Ureter (tissue), 1 donor: ENCODE measurements at places on chromosomes 2 and 18. TPM values are rescaled to one million over a fixed set of nuclear protein-coding genes. Genes with fewer than 3 reads are reported as not detected.

- DNase-seq: no peak
Measured at GRCh38 chr18:5302606-5303005, 7.1 kb upstream of the ZBTB14 start.

The REEP1 gene
- 15.5 TPM for total RNA-seq

DNA sequence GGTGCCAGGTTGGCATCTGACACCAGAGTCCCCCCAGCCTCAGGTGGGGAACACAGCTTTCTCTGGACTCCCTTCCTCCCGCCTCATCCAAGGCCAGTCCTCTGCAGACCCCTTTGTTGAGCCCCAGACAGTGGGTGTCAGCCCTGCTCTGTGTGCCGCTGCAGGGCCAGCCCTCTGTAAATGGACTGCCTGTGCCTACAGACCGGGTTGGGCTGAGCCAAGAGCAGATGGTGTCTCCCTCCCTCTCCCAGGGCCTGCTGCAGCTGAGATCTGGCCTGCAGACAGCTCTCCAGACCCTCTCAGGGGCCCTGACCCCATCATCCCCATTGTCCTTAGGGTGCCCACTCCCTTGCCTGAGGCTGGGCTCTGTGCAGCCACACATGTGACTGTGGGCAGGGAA is 160.8 kb downstream of the KLHL29 start:
- no peak for DNase-seq

The PAX3 gene
- total RNA-seq: not detected

DNA sequence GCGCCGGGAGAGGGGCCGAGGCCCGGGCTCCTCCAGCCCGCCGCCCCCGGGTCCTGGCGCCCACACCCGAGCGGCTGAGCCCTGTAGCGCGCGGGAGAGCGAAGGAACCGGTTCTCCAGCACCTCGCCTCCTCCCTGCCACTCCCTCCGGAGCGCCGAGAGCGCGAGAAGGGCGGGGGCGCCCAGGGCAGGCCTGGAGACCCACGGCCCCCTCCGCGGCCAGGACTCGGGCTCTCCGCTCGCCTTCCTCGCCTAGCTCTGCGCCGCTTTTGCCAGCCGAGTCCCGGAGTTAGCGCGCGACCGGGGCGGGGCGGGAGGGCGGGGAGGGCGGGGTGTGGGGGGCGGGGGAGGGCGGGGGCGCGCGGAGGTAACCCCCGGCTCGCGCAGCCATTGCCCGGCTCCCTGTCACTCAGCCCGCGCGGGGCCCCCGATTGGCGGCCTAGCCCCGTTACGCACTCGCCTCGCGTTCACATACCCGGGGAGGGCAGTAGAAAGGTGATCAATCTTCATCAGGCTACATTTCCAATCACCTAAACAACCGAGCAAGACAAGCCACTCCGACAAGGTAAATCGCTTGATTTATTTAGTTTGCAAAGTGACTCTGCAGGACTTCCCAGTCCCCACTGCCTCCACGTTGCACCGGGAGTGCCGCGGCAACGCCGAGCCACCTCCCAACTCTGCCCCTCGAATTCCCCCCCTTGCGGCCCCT is at the start of gene OTX1:
Gene OTX1, plus strand, starts transcription at position 497 of the 708 bp plus-strand sequence. CDS start 2,161 bp downstream, outside the sequence.
- DNase-seq: peak; percentile 54

DNA sequence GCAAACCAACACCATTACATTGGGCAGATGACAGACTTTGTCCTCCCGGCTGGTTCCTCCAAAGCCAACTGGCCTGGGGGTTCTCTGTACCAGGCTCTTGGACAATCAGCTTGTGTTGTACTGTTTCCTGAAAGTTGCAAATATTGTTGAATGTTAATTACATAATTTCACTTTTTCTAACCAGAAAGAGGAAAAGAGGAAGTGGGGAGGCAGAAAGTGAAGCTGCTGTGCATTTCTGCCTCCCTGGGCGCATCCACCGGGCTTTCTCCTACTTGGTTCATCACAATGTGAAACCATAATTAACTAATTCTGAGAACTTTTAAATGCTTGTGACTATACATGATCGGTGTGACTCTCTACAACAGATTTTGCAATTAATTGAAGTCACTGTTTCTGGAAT is 10.1 kb downstream of the TWIST2 start:
- DNase-seq: no peak

DNA sequence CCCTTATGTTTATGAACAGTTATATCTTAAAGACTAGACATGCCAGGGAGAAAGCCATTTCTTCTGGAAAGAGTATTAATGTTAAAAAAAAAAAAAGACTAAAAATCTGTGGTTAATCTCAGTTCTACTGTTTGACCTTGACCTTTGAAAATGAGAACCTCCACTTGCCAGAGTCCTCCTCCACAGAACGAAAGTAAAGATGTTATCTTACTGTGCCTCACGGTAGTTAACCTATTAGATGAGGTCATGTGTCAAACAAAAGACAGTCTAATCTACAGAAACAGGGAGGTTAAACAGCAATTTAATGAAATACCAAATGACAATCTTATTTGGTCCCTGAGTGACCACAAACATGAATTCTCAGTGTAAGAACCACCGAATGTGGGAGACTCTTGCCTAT is 51.2 kb downstream of the SLC14A2 start:
- no peak for DNase-seq

GRCh38 chr2:112962308-112963175 is 15.3 kb upstream of the IL36G start:
- DNase-seq: no peak

The CCBE1 gene
- total RNA-seq: 1.8 TPM

- no peak for DNase-seq
Measured at GRCh38 chr2:69964353-69964841, 3.0 kb upstream of the ASPRV1 start.

- no peak for DNase-seq
Measured at GRCh38 chr18:79617511-79618500, 61.8 kb upstream of the CTDP1 start.

- DNase-seq: no peak
Measured at GRCh38 chr2:111100765-111101162, 19.9 kb upstream of the BCL2L11 start.

DNA sequence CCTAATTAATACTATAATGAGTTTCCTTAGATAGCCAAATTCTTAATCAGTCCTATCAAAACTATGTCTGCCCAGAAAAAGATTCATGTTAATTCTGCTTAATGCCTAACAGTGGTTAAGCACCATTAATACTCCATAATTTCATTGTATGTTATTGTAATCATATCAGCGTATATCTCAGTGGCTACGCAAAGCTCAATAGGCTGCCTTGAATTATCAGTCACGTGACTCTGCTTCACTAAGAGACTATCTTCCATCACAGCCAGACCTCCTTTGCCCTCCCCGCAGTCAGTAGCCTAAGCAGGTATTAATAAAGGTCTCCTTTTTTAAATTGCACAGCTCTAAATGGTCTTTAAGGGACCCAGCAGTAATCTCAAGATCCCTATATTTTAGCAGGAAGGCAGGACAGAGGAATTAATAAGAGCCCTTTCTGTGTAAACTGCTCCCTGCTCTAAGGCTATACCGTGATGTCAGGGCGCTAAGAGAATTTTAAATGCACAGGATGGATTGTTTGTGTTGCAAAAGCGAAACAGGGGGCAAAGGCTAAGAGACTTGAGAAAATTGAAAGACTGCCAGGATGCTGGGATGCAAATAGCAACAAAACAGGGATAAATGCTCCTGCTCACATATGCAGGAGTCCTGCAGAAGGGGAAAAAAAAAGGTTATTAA is 215.6 kb upstream of the POU3F3 start:
- no peak for DNase-seq

DNA sequence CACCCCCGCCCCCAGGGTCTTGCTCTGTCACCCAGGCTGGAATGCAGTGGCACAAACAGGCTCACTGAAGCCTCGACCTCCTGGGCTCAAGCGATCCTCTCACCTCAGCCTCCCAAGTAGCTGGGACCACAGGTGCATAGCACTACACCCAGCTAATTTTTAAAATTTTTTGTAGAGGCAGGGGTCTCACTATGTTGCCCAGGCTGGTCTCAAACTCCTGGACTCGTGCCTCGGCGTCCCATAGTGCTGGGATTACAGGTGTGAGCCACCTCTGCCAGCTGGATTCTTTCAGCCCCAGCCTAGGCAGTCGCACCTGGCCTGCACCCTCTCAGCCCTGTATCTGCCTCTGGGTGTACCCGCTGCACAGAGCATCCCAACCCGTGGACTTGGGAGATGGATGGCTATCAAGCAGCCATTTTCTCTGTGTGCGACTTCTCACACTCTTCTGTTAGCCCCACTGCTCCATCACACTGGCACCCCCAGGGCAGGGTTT is 166.4 kb upstream of the HAAO start:
- no peak for DNase-seq

GRCh38 chr2:9802576-9802993 is 40.7 kb upstream of the TAF1B start:
- DNase-seq: no peak

GRCh38 chr18:51563396-51563795 is 365.9 kb upstream of the MEX3C start:
- DNase-seq: no peak

DNA sequence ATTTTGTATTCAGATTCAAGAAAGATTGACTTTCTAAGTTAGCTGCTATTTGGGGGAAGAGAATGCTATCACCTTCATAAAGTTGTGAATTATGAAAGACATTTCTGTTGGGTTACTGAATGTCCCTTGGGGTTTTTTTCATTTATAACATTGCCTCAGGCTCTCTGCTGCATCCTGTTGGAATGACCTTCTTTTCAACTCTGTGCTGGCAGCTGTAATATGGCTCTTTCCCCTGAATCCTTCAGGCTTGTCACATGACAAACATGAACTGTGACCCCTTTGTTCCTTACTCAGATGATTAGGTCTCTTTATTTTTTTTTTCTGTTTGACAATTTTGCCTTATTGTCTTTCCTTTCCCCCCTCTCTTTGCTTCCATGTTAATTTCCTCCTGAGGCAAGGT is 159.8 kb downstream of the TAF4B start:
- DNase-seq: no peak

The C2orf68 gene
- total RNA-seq: 43.1 TPM

- no peak for DNase-seq
Measured at GRCh38 chr18:43581936-43582519, 304.7 kb upstream of the SYT4 start.
